H1 (cell line): ENCODE measurements at places on chromosomes 13 and 19.

GRCh38 chr19:19749117-19749907 is 16.4 kb upstream of the ZNF14 start:
- DNase-seq, result no peak

- no peak for DNase-seq
Observed at GRCh38 chr13:81492449-81492848, 1151.5 kb upstream of the SPRY2 start.

- no peak for DNase-seq
Observed at GRCh38 chr13:40599747-40600146, 66.7 kb downstream of the FOXO1 start.

DNA sequence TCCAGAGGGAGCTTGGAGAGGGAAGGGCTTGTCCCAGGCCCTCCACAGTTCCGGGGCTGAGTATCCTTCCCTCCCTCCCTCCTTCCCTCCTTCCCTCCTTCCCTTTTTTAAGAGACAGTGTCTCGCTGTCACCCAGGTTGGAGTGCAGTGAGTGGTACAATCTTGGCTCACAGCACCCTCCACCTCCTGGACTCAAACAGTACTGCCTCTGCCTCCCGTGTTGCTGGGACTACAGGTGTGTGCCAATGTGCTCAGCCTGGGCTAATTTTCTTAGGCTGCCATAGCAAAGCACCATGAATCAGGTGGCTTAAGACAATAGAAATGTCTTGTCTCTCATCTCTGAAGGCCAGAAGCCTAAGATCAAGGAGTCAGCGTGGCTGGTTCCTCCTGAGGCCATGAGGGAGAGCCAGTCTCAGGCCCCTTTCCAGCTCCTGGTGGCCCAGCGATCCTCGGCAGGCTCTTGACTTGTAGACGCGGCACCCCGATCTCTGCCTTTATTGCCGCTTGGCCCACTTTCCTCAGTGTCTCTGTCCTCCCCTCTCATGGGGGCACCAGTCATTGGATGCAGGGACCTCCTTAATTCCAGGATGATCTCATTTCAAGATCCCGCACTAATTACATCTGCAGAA is 47.5 kb downstream of the CRTC1 start:
- DNase-seq, result no peak

DNA sequence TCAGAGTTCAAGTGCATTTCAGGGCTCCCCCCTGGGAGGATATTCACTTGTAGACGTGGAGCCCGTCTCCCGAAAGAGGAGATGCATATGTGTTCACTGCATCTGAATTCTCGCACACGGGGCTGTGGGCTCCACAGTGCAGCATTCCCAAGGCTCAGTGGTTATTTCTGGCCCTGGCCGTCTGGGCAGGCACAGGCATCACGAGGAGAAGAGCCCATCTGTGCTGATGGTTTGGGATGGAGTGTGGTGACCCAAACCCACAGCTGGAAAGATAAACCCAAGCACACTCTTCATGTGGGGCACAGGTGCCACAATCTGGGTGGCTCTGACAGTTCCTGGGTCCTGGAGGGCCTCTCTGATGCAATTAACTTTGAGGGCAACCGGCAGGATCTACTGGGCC is 242.1 kb downstream of the TSHZ3 start:
- no peak for DNase-seq

DNA sequence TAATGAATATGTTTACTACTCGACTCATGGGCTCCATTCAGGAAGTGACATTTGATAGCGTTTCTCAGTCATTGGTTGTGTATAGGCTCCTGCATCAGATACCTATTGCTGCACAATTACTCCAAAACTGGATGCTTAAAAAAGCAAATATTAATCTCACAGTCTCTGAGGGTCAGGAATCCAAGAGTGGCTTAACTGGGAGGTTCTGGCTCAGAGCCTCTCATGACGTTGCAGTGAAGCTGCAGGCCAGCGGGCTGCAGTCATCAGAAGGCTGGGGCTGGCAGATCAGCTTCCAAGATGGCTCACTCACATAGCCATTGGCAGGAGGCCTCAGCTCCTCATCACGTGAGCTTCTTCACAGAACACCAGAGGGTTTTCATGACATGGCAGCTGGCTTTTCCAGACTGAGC is 525.1 kb upstream of the NBEA start:
- DNase-seq, result no peak

- no peak for DNase-seq
Observed at GRCh38 chr19:16383584-16384161, 59.0 kb downstream of the KLF2 start.

GRCh38 chr13:62119739-62120700 is 704.4 kb upstream of the PCDH20 start:
- no peak for DNase-seq

DNA sequence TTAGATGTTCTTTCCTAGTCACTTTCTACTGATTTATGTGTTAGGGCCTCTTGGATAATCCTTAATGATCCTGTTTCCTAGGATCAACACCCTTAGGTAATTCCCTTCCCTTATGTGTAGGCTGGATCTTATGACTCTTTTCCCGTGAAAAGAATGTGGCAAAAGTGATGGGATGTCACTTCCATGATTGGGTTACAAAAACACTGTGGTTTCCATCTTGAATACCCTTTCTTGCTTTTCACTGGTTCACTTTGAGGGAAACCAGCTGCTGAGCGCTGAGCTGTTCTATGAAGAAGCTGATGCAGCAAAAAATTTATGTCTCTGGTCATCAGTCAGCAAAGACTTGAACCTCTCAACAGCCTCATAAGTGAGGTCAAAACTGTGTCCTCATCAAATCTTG is 609.4 kb downstream of the OLFM4 start:
- DNase-seq, result no peak

- no peak for DNase-seq
Observed at GRCh38 chr13:75929076-75929475, 292.9 kb downstream of the LMO7 start.

- no peak for DNase-seq
Observed at GRCh38 chr13:110641055-110642015, 26.0 kb downstream of the NAXD start.
